ENCODE measurements at places on chromosomes 1 and 21.

DNA sequence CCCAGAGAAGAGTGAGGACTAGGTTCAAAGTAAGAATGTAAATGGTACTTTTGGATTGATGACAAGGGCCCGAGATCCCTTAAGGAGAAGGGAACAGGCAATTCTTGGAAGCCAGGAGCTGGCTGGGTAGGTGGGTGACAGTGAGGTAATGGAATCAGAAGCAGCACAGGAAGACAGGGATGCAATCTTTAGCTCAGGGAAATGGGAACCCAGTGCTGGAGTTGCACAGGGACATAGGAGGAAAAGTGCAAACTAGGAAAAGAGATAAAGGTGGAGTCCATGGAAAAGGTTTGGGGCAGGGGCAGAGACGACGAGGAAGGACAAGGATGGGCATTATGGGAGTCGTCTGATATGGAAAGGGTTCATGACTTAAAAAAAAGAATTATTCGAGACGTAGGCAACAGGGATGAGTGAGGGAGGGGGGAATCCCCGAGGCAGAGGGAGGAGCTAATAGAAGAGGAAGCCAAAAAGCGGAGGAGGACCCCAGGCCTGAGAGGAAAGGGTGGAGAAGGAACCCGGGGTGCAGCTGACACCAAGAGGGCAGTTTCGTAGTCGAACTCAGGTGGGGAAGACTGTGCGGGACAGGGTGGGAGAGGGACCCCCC lies 495 bp downstream of the PI4KB start:
- peak; percentile 15 for DNase-seq

DNA sequence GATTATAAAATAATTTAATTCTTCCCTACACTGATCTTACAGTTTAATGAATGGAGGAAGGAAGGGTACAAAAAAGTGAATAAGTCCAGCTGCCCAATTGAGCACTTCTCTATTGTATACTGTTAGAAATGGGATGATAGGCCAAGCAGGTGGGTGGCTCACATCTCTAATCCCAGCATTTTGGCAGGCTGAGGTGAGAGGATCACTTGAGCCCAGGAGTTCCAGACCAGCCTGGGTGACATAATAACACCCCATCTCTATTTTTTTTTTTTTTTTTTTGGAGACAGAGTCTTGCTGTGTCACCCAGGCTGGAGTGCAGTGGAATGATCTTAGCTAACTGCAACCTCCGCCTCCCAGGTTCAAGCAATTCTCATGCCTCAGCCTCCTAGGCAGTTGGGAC lies 57.5 kb downstream of the ATP2B4 start:
- no peak for DNase-seq

GRCh38 chr1:75908717-75909152 lies 23.5 kb downstream of the ASB17 start:
- no peak for DNase-seq

GRCh38 chr1:170562646-170563338 lies 30.8 kb downstream of the GORAB start:
- peak; percentile 16 for DNase-seq

DNA sequence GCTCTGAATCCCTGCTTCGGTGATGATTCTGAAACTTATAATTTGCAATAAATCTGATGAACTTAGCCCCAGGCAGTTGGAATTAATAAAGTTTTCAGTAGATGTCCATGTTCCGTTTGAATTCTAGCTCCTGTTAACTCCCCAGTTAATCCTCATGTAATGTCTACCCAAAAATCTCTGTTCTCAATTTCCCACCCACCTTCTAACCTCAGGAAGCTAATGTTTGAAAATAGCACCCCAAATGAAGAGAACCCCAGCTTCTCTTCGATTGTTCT lies 3.6 kb downstream of the MYOG start:
- DNase-seq = no peak

- no peak for DNase-seq
Observed at GRCh38 chr1:166089804-166090203, 77.0 kb downstream of the FAM78B start.

DNA sequence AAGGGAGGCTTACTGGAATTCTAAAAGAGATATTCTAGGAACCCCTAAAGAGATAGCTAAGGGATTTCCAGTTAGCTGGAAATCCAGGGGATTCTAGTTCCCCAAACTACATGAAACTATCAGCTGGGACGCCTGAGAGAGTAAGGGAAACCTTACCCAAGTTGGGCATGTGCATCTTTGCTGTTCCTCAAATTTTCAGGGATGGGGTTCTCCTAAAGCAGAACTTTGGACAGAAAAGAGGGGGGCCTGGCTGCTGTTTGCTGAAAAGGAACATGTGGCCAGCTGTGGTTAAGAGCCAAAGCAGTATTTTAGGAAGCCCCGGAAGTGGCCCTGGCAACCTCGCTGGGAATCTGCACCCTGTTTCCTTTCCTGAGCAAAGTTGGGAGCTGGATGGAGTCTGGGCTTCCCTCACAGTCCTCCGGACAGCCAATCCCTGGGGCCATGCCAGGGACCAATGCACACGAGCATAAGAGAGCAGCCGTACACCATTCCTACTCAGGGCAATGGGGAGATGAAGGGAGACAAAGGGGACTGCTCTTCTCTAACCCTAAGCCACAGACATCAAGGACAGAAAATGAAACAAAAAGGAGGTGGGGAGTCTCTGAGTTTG lies 154.3 kb downstream of the PLXNA2 start:
- no peak for DNase-seq

DNA sequence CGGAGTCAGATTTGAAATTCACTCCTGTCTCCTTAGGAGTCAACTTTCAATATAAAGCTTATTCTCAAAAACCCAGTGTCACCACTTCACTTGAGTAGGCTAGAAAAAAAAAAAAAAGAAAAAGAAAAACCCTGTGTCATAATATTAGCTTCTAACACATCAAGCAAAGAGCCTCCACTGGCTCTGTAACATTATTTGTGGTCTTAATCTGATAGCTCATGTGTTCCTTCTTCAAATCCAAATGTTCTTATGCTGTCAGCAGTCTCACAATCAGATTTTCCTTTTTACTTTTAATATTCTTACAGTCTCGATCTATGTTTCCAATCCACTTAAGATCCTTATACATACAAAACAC lies 26.1 kb upstream of the PSMG1 start:
- DNase-seq = no peak

DNA sequence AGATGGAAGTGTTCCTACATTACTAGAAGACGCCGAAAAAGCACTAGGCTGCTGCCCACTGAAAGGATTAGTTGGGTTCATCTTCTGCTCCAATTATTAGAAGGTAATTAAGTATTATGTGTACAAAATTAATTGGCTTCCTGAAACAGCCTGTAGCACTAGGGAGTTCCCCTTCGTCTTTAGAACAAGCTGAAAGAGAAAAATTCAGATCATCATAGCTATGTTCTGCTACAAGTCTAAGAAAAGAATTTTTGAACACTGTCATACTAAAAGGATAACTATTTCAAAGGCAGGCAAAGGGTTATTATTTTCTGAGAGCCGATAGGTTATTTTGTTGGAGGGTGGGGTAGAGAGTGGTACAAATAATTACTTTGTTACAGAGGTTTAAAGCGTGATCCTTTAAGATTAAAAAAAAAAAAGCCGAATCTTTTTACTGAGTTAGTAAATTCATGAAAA lies at the start of gene MCM3AP:
Gene MCM3AP, minus strand, starts transcription at position 406 of the 456 bp plus-strand sequence. Its CDS starts 325 bp downstream, at position 81.
- DNase-seq = no peak

GRCh38 chr1:156586892-156587477 lies 4.6 kb upstream of the NAXE start:
- no peak for DNase-seq

GRCh38 chr21:25624511-25624910 lies 14.5 kb upstream of the JAM2 start:
- no peak for DNase-seq

DNA sequence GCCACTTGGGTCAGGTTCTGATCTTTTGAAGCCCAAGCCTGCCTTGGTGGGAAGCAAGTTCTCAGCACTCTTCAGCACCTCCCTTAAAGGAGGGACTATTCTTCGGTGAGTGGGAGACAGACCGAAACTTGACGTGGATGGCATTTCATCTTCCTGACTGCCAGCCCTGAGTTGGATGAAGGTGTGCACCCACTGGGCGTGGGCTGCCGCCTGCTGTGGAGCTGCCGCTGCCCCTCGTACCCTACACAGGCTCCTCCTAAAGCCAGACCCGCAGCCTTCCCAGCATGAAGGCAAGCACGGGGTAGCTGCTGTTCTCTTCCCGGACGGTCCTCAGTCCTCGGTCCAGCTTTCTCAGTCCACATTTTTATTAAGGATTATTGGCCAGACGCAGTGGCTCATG lies 84.2 kb downstream of the SLC66A1 start:
- no peak for DNase-seq

DNA sequence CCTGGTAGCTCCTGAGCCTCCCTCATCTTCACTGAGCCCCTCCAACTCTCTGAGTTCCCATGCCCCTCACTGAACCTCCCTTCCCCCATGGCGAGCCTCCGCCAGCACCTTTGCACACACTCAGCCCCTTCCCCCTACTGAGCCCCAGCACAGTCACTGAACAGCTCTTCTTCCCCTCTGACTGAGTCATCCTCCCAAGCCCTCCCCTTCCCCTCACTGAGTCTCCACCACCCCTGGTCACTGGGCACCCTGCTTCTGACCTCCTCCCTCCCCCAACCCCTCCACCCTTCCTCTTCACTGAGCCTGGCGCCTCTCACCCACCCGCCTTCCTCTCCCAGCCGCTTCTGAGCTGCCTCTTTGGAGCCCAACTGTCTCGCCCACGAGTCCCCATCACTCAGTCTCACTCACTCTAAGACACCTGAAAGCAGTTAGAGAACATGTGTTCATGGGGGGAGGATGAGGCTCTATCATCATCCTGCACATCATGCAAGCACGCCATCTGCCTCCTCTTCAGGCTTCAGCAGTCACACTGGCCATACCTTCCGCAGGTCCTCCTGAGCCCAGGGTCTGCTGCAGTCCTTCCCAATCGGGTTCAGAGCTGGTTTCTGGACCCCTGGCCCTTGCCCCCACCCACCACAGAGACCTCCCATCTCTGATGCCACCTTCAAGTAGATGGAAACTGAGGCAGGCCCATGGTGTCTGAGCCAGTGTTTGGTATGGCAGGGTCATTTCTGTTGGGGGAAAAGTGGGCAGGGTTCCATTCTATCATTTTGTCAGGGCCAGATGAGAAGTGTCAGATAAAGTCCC lies 2.0 kb upstream of the TRNP1 start:
- no peak for DNase-seq

GRCh38 chr1:26580116-26580515 lies 50.6 kb downstream of the RPS6KA1 start:
- no peak for DNase-seq

DNA sequence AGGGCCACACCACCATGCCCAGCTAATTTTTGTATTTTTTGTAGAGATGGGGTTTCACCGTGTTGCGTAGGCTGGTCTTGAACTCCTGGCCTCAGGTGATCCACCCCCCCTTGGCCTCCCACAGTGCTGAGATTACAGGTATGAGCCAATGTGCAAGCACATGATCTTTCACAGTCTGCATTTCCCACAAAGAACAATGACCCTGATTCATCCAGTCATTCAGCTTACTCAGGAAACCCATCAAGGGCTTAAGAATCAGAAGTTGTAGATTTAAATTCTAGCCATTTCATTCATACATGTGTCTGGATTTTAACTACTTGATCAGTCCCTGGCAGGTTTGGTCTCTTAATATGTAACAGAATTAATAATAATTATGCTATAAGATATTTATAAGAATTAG lies 2065.7 kb downstream of the MRPL39 start:
- no peak for DNase-seq

- no peak for DNase-seq
Observed at GRCh38 chr1:53190210-53190611, 6.4 kb upstream of the CPT2 start.

DNA sequence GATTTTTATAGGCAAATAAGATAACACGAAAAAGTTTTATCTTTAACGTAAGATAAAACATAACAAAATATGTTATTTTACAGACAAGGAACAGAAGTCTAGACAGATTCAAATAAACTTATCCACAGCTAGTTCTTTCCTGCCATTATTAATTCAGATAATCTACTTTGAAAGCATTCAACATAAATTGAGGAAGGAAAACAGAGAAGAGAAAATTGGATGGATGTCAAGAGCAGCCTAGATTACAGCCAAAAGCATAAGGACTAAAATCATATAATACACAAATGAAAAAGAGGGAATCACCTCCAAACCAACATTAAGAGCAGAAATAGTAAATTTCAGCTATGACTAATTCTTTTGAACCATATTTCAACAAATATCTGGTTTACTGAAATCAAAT lies 15.5 kb downstream of the TRIM33 start:
- DNase-seq = no peak

- no peak for DNase-seq
Observed at GRCh38 chr21:27426196-27426595, 459.3 kb upstream of the ADAMTS5 start.

DNA sequence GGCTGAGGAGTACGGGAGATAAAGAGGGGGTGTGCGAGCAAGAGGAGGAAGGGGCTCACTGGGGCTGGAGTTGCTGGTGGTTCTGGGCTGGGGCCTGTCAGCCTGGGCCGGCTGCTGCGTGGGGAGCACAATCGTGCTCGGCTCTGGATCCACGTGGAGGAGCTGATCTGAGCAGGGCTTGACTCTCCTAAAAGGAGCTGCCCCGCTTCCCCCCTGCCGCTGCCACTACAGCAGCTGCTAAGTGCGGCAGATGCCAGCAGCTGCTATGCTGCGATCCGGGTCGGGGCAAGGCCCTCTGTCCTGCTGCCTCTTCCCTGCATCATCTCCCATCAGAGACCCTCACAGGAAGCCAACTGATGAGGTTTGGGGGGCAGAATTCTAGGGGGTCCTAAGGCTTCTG lies 165.9 kb downstream of the PCBP3 start:
- DNase-seq = no peak

DNA sequence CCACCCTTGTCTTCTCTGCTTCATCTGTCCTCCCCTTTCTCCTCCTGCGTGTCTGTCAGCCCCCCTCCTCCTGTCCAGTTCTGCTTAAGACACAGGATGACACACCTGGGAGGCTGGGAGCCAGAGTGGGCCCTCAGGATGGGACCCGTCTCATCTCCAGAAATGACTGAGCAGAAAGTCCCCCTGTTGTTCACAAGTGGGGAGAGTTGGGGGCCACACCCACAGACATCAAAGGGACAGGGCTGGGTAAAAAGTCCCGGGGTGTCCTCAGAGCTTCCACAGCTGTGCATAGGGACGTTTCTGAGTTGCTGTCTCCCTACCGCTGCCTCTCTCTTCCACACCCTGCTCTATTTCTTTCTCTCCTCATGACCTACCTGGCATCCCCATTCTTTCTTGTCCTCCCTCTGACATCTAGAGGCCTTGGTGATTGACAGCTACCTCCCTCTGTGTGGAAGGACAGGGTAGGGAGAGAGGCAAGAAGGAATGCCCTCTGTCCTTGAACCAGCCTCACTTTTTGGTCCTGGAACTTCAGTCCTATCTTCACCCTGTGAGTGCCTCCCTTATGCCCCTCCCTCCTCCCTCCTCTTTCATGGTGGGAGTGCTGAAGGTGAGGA lies 19.5 kb upstream of the SH2D2A start:
- no peak for DNase-seq

DNA sequence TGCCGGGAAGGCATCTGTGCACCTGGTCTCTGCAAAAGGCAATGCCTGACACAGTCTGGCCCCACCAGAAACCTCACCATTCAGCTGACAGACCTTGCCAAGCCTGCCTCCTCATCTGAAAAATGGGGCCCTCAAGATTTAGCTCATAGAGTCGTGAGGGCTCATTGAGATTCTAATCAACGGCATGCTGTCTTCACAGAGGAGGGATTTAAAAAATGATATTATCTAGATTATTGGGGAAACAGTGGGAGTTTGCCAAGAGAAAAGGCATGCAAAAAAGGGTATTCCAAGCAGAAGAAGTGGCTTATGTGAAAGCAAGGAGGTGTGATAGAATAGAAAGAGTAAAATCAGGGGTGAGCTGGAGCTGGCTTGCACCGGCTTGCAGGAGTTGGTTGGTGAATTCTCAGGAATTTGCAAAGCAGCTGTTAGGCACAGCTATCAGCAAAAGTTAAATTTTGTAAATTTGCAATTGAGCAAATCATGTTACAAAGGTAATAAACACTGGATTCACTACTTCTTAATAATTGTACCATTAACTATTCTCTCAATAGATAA lies 91.7 kb upstream of the WNT4 start:
- DNase-seq = no peak

All from prostate gland (tissue), 2 donors.